Activated CD4-positive, alpha-beta T cell treated with anti-CD3 and anti-CD28 coated beads for 24 hours (primary cell): ENCODE measurements at places on chromosomes 7 and 10.

GRCh38 chr10:71998119-71998839 is 34.1 kb downstream of the CHST3 start:
- no peak for DNase-seq

DNA sequence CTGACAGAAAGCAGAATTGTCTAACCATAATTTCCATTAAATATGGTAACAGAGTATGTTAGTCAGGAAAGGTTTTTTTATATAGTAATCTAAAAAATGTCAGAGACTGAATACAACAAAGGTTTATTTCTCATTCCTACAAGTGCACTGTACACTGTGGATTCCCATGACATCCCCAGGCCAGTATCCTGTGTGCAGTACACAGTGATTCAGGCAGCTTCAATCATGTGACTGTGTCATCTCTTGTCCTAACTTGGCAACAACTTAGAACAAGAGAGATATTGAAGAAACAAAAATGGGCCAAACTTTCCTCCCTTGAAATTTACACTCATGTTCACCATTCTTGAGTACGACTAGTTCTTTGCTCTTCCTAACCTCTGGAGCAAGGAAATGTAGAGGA is 189.8 kb upstream of the SEMA3A start:
- DNase-seq = no peak

DNA sequence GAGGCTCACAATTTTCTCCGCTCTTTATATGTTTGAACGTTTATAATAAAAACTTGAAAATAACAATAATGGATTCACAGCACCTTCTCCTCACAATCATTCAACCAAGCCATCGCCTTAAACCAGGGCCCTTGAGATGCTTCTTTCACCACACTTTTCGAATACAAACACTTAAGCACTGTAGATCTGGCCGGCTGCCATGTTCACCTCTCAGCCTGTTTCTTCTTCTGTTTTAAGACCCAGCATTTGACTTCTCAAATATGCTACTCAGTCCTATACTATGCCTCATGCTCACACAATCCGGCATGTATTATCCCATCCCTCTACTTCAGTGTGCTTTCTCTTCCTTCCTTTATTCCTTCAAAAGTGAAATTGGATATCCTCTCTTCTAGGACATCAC is 280.6 kb downstream of the TFEC start:
- DNase-seq = no peak

GRCh38 chr10:32972929-32973328 is 14.9 kb upstream of the ITGB1 start:
- no peak for DNase-seq

- no peak for DNase-seq
Observed at GRCh38 chr7:154899862-154900261, 103.1 kb downstream of the PAXIP1 start.
